ENCODE measurements at places on chromosomes 6 and 20.

DNA sequence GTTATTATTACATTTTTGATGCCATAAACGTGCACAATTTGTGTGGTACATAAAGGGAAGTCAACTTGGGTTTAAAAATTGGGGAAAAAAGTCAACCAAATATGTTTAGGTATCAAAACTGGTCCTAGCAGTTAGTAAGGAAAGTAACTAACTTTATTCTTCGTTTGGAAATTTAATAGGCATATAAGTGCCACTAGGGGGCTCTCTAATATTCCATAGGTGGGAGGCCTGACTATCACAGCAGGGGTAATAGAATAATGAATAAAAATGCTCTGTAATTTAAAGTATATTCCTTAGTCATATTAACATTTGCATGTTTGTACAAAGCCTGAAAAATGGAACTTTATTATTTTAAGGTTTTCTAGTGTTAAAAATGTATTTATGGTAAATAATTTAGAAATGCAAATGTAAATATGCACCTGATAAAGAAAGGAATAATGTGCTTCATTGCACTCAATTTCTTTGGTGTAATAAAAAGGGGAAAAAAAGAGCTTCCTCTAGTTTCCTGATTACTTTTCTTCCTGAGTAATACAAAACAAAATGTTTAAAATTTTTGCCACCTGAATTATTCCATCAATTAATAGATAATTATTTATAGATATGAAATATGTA lies 125.7 kb upstream of the HDAC2 start:
- no peak for DNase-seq

- DNase-seq, result no peak
Observed at GRCh38 chr20:44916586-44916985, 6.7 kb downstream of the PABPC1L start.

DNA sequence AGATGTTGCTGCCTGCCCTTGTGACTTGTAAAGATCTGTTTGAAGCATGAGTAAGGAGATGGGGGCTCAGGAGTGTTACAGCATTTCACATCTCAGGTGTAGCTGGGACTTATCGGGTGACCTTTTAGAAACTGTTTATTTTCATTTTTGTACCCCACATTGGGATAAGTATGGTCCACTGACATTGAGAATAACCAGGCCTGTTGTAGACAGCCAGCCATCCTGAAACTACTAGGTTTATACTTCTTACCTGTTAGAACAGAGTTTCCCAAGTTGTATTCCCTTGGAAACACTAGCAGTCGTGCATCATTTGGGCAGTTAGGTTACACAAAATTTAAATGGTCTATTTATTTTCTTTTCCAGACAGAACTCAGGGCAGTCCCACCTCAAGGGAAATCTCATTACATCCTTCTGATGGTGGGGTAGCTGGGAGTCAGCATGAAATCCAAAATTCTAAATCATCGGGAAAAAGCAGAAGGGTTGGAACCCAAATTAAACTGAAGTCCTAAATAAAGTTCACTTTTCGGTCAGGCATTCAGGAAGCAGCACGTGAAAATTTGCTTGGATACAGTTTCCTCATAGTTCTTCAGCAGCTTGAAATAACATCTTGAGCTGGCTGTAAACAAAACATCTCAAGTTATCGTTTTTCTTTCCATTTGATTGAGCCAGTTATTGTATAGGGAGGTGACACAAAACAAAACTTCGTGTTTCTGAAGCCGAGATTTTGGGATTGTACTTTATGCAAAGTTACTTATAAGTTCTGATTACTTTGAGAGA lies 30.5 kb downstream of the FOXO3 start:
- DNase-seq, result no peak

DNA sequence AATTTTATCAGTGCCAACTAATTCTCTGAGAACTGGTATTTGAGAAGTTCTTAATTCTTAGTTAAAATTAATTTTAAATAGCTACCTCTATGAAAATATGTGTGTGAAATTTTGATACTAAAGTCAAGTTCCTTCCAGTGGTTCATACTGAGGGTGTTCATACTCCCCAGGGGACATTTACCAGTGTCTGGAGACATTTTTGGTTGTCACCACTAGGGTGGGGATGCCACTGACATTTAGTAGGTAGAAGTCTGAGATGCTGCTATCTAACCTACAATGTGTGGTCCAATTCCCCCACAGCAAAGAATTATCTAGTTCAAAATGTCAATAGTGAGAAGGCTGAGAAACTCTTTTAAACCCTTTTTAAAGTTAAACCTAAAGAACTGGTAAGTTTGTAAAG lies 463.8 kb downstream of the ADGRB3 start:
- no peak for DNase-seq

GRCh38 chr6:77124604-77125003 lies 338.7 kb downstream of the HTR1B start:
- DNase-seq, result no peak

- DNase-seq, result peak; percentile 0
Observed at GRCh38 chr20:831251-831650, 2.3 kb upstream of the FAM110A start.

- DNase-seq, result no peak
Observed at GRCh38 chr20:31819083-31819784, at the start of gene MYLK2. MYLK2 (plus strand) TSS chr20:31819356; CDS start chr20:31819581, 225 bp downstream.

DNA sequence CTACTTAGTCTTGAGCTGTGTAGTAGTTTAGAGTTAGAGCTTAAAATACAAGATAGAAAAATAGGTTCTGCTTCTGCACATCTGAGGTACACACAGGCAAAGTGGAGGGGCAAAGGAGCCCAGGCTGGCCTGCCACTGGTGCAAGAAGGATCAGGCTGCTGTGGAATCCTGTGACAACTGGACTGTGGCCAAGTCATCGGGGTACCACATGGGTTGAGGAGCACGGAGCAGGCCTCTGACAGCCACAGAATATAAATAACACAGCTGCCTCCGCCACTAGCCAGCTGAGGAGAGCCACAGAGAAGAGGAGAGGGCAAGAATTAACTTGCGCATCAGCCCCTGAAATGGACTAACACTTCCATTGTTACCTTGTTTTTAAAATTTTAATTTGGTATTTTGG lies 206.0 kb upstream of the MARCKS start:
- DNase-seq, result peak; percentile 67

DNA sequence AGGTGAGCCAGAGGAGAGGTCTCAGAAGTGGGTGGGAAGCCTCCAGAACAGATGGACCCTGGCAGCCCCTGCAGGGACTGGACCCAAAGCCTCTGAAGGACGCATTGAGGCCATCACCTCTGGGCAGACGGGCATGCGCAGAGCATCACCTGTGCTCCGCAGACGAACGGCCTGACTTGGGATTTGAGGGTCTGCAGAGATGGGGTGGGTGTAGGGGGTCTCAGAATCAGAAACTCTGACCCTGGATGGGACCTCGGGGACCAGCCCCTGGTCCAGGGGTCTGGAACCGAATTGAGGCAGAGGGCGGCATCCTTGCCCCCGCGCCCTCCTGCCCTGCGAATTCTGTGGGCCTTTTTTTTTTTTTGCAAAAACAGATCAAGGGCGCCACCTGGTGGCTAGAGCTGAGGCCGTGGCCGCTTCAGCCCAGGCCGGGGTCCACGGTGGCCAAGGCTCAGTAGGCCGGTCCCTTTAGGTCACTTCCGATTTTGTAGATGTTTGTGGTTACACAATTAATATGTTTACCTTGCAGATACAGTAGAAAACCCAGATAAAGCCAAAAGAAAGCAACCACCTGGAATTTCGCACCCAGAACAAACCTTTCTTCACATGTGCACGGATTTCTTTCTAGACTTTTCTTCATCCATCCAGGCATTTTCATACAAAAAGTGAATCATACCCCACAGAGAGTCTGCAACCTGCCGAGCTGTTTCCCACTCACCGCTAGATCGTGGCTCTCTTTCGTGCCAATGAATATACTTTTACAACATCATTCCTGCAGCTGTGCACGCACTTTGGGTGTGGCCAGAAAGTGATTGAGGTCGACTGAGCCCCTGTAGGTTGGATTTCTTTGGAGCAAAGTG lies 25.9 kb downstream of the ZBP1 start:
- peak; percentile 60 for DNase-seq

GRCh38 chr6:24662236-24662635 lies 4.5 kb downstream of the TDP2 start:
- no peak for DNase-seq

- DNase-seq, result no peak
Observed at GRCh38 chr6:4268171-4268570, 132.8 kb upstream of the ECI2 start.

DNA sequence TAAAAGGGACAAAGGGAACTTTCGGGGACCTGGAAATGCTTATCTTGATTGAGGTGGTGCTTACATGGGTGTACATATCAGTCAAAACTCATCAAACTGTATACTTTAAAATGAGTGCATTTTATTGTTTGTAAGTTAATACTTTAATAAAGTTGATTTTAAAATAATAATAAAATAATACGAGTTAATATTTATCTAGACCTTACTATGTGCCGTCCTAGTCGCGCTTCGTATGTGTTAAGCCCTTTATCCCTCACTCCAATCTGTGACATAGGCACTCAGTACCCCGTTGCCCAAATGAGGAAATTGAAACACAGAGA lies 47.5 kb downstream of the PDYN start:
- DNase-seq, result no peak

GRCh38 chr6:70371454-70372105 lies 41.7 kb upstream of the FAM135A start:
- DNase-seq, result no peak

GRCh38 chr20:8876366-8876765 lies 192.5 kb upstream of the PLCB4 start:
- no peak for DNase-seq

DNA sequence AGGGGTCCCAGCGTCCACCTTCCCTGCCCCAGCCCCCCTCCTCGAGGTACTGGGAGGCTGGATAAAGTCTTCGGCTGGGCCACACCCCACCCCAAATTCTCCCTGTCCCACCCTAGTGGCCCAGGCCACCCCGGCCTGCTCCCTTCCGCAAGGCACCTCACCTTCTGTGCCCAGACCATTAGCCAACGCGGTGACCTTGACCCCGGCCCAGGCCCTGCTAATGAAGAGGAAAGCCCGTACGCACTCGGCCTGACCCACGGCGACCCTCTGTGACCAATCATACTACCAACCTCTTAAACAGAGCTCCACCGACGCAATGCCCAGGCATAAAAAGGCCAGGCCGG lies 182 bp upstream of the OXT start:
- no peak for DNase-seq

GRCh38 chr6:144248476-144249301 lies 36.4 kb upstream of the UTRN start:
- DNase-seq, result no peak

Measured in left cardiac atrium (tissue), 4 donors.